ENCODE measurements at places on chromosomes 16 and 17.
A peak's percentile ranks its signal among the peaks of the same experiment; 100 is the strongest.

DNA sequence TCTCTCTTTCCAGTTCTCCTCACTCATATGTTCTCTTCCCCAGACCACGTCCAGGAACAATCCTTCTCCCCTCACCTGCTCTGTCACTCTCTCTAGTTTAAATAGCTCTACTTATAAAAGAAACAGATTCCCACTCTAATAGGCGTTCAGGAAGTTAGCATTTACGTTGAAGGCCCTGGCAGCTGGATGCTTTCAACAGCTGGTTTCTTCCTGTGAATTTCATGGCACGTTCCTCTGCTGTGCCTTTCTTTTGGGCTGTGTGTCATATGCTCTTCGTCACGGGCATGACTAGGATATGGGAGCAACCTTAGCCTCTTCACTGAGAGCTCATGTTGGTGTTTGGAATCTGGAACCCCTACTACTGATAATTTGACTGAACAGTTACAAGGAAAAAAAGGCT is 73.2 kb downstream of the ZNF18 start:
- DNase-seq = no peak

DNA sequence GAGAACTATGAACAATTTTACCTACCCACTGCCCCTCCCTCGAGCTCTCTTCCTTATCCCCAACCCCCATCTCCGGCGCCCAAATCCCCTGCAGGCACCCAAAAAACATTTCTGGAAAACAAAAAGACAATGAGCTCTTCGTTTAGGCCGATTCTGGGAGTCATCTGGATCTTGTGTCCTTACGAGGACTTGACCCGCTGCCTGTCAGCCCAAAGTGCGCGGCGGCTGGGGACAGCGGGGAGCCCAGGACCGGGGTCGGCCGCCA is 524 bp downstream of the STRADA start:
- DNase-seq = no peak

GRCh38 chr17:42010898-42011516 is 6.2 kb downstream of the DNAJC7 start:
- no peak for DNase-seq

- no peak for DNase-seq
Measured at GRCh38 chr16:54359081-54359480, 72.5 kb upstream of the IRX3 start.

DNA sequence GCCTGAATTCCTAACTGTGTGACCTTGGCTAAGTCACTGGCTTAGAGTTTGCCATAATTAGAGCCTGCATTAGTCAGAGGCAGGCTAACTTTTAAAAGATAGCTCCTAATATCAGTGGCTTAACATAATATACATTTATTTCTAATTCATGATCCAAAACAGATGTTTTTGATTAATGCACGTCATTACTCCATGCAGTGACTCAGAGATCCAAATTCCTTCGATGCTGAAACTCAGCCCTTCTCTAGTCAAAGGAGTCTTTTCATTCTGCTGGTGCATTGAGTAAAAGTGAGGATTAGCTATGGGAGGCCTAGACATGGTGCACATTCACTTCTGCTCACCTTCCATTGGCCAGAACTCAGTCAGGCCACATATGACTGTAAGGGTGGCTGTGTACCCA is 49.8 kb downstream of the IRX3 start:
- DNase-seq = no peak

- no peak for DNase-seq
Measured at GRCh38 chr17:65553646-65554552, 7.5 kb downstream of the AXIN2 start.

- no peak for DNase-seq
Measured at GRCh38 chr16:26530584-26531289, 536.0 kb upstream of the C16orf82 start.

DNA sequence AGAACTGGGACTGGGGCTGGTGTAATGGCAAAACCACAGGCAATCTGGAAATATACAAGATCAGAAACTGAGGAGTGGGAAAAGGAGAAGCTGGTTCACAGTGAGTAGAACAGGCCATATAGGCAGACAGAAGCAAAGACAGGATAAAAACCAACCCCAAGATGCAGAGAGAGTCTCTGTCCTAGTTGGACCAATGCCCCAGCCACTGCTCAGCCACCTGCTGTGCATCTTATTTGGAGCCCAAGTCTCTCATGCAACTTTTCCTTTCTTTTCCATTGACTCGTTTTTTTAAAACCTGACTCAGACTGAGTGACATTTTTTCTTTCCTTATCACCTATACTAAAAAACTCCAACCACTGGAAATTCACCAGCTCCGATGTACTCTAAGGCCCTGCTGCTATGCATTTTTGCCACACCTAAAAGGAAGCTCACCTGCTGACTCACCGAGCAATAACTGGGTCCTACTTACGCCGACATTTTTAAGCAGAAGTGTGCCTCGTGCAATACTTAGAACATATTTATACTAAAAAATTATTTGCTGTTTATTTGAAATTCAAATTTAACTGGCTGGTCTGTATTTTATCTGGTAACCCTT is 100.8 kb upstream of the XYLT1 start:
- no peak for DNase-seq

- DNase-seq = no peak
Measured at GRCh38 chr16:68444056-68444657, 4.2 kb downstream of the SMPD3 start.

DNA sequence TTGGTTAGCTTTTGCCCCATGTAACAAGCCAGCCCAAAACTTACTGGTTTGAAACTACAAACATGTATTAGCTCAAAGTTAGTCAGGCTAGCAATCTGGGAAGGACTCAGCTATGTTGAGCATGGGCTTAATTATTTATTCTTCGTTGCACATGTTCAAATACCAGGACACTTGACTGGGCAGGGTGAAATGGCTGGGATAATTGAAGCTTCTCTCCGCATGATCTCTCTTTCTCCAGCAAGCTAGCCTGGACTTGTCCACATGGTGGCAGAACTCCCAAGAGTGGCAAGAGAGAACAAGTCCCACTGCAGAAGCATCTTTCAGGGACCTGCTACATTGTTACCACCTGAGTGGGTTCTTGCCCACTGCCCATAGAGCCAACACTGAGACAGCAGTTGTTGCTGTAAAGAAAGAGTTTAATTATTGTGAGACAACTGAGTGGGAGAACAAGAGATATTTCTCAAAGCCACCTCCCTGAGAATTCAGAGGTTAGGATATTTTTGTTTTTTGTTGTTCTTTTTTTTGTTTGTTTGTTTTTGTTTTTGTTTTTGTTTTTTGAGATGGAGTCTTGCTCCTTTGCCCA is 16.8 kb upstream of the ATF7IP2 start:
- DNase-seq = no peak

- no peak for DNase-seq
Measured at GRCh38 chr16:11063448-11064201, 119.3 kb downstream of the CLEC16A start.

- no peak for DNase-seq
Measured at GRCh38 chr17:56918916-56919315, 5.1 kb upstream of the TRIM25 start.

GRCh38 chr16:17392857-17393692 is 77.7 kb downstream of the XYLT1 start:
- no peak for DNase-seq

DNA sequence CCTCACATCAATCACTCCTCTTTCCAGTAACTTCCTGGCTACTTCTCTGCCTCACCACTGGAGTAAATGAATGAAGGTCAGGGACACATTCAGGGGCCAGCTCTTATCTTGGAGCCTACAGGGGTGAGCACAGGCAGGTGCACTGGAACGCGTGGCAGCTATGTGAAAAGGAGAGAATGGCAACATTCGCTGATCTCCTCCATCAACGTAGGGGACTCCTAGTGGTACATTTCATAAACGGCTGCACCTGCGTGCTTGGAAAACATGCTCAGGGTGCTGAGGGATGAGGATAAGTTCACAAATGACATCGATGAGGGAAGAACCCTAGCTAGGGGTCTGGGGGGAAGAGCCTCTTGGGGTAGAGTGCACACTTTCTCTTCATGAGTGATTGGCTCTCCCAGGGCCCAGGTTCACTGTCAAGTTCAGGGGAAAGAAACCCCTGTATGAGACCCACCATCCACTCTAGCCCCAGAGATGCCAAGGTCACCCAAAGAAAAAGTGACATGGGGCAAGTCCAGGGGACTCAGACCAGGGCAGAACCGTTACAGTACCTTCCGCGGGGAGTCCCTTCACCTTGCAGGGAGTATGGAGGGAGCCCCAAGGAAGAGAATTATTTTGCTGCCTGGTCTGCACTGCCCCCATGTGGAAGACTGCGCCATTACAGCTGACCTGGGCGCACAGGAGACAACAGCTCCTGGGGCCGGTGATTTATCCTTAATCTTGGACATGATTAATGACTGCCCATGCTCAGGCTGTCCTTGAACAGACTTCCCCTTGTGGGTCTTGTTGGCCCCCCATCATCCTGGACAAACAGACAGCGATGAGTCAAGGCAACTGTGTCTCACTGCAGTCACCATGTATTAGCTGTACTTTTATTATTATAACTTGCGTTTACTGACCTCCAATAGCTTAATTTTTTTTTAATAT is 30.1 kb downstream of the VAC14 start:
- peak; percentile 18 for DNase-seq

- no peak for DNase-seq
Measured at GRCh38 chr16:89374393-89374960, 115.9 kb downstream of the ANKRD11 start.

DNA sequence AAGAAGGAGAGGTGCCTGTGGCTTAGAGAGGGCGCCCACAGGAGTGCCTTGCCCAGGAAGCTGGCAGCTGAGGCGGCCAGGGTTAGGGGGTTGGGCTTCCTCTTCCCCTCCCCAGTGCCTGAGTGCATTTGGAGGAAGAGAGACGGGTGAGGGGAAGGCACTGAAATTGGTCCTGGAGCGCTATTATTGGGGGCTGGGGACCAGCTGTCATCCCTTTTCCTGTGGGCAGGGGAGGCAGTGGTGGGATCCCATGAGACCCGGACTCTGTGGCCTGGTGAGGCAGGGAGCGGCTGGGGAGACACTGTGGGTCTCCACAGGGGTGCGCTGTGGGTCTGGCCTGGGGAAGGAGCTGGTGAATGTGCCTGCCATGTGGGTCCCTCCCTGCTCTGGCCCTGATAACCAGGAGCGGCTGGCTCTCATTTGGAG is 259.7 kb downstream of the SEC14L1 start:
- peak; percentile 46 for DNase-seq

DNA sequence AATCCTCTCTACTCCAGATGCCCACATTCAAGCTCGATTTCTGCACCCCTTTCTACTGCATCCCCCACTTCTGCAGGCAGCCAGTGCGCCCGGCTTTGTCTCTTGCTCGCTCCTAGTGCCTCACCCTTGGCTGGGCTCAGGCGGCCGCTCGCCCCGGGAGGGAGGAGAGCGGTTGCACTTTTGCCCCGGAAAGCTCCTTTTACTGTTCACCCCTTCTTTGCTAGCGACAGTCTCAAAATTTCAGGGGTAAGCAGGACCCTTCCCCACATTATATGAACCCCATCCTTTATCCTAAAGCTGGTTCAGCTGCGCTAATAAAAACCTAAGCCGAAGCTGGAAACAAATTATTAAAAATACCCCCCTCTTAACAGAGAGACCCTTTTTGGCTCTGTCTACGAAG is 1.0 kb downstream of the HOXB5 start:
- no peak for DNase-seq

DNA sequence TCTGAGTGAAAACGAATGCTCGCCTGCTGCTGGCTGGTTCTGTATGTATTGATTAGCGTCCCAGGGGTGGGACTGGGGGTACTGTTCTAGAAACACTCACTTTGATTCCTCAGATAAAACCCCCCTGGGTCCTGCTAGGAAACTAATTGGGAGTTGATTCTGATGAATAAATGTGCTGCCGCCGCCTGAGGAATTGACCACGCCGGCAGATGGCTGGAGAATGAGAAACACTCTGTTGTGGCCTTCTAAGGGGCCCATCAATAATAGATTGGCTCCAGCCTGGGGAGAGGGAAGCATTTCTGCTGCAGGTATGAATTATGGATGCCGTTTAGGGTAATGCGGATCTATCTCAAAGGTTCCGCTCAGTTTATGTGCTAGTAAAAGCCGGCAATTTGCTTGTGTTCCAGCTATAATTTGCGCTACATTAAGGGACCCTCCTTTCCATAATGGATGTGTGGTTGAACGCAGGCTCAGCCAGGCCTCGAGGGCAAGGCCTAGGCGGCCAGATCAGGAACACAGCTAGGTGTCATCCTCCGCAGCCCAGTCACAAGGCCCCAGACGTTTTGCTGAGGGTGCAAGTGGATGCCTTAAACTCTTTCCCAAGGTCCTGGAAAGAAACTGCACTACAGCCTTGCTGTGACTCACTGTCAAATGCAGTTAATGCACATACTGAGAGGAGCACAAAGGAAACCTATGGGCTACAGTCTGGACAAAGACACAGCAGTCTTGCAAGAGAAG is 132.2 kb upstream of the HS3ST2 start:
- DNase-seq = no peak

DNA sequence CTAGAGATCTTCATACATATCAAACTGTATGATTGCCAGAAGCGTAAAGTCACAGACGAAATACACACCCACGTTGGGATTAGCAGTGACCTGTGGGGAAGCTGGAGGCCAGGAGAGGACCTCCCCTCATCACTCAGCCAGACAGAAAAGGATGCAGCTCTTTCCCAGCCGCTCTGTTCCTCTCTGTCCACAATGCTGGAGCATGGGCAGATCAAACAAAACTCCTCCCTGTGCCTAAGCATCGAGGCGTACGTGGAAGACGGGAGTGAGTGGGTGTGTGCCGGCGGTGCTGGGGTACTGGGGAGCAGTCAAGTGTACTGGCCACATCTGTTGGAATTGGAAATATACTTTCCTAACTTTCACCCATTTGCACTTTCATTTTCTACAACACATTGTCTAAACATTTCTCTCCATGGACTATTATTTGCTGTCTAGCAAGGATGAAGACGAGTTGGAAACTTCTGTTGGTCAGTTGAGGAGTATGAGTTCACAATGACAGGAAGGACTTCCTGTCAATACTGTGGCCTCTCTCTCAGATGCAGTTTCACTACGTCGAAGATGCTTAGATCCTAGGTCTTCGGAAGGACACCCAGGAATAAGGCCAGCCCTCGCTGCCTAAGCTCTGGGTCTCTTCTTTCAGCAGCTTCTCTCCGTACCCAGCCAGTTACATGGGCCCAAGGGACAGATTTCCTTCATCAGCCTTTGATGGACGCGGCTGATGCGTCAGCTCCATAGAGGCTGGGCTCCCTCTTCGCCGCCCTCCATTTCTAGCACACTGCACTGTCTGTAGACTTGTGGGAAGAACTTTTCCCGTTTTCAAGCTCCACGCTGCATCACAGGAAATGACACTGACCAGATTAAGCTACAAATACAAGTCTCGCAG is 30.6 kb upstream of the ENDOV start:
- DNase-seq = no peak

- no peak for DNase-seq
Measured at GRCh38 chr17:28008513-28008912, 34.0 kb upstream of the NLK start.

Measured in stimulated activated CD4-positive, alpha-beta T cell treated with anti-CD3 and anti-CD28 coated beads, TNF-alpha, amount 100 ng/mL, for 1 hour (primary cell).